Right cardiac atrium (tissue), 5 donors: ENCODE measurements at places on chromosomes 3 and 15. TPM values are rescaled to one million over a fixed set of nuclear protein-coding genes. Genes with fewer than 3 reads are reported as not detected.

The CFAP100 gene
- total RNA-seq: not detected

- peak; percentile 68 for DNase-seq
These were observed 36.7 kb downstream of the SLC9A9 start for GRCh38 chr3:143811602-143812001.

- no peak for DNase-seq
These were observed 1032.1 kb downstream of the NTRK3 start for GRCh38 chr15:87224404-87224803.

The PPP2R3A gene
- total RNA-seq: 40.9 TPM

The MORC1 gene
- not detected for total RNA-seq
